ENCODE measurements at places on chromosomes 4 and X. TPM values are rescaled to one million over a fixed set of nuclear protein-coding genes. Genes with fewer than 3 reads are reported as not detected.

- H3K36me3 ChIP-seq: no peaks in the 10 kb centered on the region
- H3K27me3 ChIP-seq: no peaks in the 10 kb centered on the region
- no peaks in the 10 kb centered on the region for H3K4me1 ChIP-seq
- no peak overlapping the region for H3K4me3 ChIP-seq
- DNase-seq: no peak
Observed at GRCh38 chrX:154123241-154124219, 20.5 kb upstream of the OPN1LW start.

DNA sequence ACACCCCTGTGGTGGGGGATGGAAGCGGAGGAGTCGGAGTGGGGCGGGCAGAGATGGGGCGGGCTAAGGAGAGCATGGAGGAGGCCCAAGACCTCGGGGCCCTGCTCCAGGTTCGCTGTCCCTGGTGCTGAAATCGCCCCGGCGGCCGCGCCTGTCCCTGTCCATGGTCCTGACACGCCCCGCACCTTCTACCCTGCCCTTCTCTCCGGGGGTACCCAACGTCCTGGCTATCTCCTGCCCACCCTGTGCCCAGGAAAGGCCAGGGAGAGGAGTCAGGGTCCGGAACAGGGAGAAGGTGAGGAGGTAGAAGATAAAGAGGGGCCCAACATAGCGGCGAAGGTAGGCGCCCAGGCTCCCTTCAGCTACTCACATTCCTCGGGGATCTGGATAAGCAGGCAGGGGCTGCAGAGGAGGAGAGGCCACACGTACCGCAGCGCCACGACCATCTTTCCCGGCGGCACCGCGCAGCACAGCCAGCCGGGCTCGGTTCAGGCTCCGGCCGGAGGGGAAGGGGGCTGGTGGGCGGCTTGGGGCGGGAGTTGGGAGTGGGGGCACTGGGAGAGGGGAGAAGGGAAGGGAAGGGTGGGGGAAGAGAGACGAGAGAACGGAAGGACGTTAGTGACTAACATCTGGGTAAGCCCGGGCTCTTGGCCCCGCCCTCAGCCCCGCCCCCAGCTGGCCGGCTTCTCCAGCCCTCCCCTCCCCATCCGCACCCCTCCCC lies 10.4 kb downstream of the L1CAM start:
- H3K4me1 ChIP-seq: no peaks in the 10 kb centered on the region
- H3K4me3 ChIP-seq: no peak overlapping the region
- DNase-seq: peak; percentile 75

GRCh38 chrX:112457788-112458187 lies 221.9 kb downstream of the LHFPL1 start:
- no peaks in the 10 kb centered on the region for H3K36me3 ChIP-seq
- no peaks in the 10 kb centered on the region for H3K27me3 ChIP-seq
- no peak overlapping the region for H3K4me3 ChIP-seq

- no peaks in the 10 kb centered on the region for H3K4me1 ChIP-seq
- no peaks in the 10 kb centered on the region for H3K27me3 ChIP-seq
- peak; percentile 62 for DNase-seq
- H3K4me3 ChIP-seq: no peak overlapping the region
- H3K36me3 ChIP-seq: no peaks in the 10 kb centered on the region
- H3K27ac ChIP-seq: no peak overlapping the region
Observed at GRCh38 chr4:102625232-102625930, 124.2 kb downstream of the NFKB1 start.

DRD5 gene
- not detected for total RNA-seq

Data from Karpas-422 (cell line).